ENCODE measurements at places on chromosomes 6 and 20.
A peak's percentile ranks its signal among the peaks of the same experiment; 100 is the strongest.

DNA sequence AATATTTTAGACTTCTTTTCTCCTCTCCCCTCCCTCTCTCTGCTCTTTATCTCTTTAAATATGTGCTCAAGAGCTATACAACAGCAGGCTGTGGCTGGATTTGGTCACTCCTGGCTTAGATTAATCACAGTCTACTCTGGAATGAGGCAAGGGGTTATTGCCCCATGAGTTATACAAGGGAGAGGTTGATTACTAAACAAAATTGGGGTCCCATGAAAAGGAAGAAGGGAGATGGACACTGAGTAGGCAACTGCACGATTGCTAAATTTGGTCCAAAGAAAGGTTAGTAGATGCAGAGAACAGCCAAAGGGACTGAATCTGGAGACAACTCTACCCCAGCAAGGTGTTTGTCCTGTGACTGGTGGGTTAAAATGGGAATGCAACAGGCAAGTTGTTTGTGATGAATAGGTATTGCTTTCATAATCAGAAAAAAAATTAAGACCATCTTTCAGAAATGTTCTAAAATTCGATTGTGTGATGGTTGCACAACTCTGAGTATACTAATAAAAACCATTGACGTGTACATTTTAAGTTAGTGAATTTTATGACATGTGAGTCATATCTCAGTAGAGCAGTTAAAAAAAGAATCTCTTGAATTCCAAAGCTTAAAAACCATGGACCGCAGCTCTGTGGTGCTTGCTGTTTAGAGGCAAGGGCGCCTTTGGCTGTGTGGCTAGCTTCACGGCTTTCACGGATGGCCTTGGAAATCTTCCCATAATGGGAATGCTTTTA, 57.1 kb downstream of the KIZ start:
- DNase-seq = no peak

GRCh38 chr20:2283706-2284423, 11.9 kb upstream of the TGM3 start:
- peak; percentile 68 for DNase-seq

DNA sequence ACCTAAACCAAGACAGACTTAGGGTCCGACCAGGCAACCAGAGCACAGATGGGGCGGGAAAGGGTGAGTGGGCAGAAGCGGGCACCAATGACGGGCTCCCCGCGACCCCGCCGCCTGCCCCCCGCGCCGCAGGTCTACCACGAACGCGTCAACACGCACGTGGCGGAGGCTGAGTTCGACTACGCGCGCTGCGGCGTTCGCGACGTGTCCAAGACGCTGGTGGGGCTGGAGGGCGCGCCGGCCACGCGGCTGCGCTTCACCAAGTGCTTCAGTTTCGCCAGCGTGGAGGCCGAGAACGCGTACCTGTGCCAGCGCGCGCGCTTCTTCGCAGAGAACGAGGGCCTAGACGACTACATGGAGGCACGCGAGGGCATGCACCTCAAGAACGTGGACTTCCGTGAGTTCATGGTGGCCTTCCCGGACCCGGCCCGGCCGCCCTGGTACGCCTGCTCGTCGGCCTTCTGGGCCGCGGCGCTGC, 5.1 kb downstream of the TMEM151B start:
- no peak for DNase-seq

- peak; percentile 29 for DNase-seq
Observed at GRCh38 chr6:87794922-87795885, 93.2 kb upstream of the AKIRIN2 start.

DNA sequence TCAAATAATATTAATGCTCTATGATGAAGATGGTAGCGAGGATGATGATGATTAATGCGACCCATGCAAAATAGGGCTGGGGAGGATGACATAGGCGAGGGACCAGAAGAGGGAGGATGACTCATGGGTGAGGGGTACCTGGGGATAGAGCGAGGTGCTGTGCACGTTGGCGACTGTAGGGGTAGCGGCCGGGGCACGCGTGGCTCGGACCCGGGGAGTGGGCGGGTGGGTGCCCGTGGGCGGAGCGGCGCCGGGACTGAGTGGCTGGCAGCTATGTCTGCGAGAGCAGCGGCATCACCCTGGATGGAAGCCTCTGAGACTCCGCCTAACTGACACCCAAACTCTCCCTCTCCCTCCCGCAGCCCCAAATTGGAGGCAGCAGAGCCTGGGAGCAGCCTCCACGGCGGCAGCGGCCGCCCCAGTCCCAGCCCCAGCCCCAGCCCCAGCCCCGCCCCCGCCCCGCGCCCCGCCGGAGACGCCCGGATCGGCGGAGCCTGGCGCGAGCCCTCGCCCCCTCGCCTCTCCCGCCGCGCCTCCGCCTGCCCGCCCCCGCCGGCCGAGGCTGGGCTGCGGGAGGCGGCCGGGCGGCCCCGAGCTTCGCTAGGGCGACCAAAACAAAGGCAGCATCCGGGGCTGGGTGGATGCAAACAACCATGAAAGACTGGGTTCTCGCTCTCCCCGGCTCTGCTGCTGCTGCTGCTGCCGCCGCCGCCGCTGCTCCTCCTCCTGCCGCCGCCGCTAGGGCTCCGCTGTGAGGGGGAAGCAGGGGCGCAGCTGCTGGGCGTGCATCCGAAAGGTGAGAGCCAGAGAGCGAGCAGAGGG, at the start of gene RIMS1:
RIMS1 (plus strand) TSS at position 367 of the 822 bp plus-strand sequence. CDS start 474 bp downstream, outside the sequence.
- DNase-seq = peak; percentile 58

- DNase-seq = no peak
Observed at GRCh38 chr6:139551376-139551775, 176.9 kb upstream of the CITED2 start.

GRCh38 chr6:170404036-170404435, 97.5 kb downstream of the FAM120B start:
- DNase-seq = no peak

DNA sequence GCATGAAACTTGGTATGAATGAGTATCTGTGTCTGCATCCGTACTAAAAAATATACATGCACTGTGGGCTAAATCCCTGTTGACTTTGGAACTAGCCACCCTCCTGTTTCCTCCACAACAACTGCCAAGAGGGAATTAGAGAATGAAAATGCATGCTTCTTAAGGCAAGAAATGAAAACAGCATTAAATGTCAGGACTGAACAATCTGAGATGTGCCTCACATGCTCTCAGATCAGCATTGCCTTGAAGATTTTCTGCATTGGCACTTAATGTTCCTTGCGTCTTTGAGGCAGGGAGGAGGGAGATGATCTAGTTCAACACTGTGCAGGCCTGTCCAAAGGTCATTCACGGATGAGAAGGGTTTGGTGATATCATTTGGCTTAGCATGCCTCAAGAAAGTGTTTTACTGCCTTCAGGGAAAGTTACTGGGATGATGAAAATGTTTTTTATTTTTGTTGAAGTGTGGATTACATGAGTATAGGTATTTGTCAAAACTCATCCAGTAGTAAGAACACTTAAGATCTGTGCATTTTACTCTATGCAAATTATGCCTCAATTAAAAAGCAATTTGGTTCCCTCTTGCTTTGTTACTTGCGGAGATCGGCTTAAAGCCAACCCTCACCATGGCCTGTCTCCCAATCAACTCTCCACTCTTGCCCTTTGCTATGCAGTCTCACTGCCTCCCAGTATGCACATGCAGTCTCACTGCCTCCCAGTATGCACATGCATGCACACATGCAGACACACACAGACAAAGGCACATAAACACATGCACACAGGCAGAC, 47.5 kb upstream of the RIN2 start:
- DNase-seq = no peak

DNA sequence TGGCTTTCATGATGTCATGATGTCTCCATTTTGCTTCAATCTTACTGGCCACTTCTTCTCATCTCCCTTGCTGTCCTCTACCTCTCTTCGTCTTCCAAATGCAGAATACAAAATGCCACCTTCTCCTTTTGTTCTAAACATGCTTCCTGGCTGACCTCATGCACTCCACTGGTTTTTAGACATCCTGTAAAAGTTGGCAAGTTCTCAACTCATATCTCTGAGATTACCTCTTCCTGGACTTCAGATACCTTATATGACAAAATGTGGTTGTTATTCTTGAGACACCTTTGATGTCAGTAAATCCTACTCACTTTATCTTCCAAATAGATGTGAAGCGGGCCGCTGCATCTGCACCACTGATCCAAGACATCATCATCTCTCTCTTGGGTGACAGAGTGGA, 212.7 kb upstream of the FOXA2 start:
- no peak for DNase-seq

DNA sequence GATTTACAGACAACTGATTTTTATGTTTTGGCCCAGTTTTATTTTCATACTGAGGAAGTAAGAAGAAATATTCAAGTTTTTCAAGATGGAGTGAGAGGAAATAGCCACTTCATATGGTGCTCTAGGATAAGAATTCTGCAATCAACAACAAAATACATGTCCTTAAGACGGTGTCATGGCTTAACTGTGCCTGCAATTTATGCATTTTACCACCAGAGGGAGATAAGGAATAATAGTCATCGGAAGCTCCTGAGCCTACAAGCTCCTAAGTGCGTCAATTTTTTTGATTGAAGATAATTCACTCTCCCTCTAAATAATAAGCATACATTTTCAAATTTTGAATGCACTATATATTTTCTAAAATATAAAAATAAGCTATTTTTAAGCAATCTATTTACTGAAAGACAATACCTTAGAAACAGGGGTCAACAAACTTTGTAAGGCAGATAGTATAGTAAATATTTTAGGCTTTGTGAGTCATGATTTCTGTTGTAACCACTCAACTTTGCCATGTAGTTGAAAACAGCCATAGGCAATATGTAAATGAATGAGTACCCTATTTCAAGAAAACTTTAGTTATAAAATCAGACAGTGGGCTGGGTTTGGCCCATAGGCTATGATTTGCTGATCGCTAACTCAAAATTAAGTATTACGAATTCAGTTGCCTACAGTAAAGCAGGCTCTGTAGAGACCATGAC, 230.9 kb upstream of the DTNBP1 start:
- no peak for DNase-seq

DNA sequence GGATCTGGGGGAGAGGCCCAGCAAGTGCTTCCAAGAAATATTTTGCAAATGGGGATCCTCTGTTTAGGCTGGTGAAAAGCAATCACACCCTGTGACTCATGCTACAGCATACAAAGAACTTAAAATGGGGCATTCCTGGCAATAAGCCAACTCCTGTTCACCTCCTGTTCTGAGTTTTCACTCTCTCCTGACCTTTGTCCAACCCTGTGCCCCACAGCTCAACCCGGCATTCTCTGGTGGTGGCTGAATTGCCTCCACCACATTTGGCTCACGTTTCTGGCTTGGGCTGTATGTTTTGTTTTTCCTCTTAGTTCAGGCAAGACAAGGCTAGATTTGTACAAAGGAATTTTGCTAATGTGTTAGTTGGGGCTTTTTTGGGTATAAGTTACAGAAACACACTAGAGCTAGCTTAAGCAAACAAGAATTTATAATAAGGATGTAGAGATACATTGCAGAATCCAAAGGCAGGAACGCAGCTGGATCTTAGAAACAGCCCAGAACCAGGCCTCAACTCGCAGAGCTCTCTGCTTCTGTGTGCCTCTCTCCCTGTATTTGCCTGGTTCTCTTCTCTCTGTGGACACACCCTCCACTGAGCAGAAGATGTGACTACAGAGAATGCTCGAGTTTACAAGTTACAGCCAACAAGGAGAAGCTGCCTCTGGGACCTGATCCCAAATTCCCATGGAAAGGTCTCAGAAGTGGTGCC, 9.4 kb downstream of the ABCC10 start:
- no peak for DNase-seq

DNA sequence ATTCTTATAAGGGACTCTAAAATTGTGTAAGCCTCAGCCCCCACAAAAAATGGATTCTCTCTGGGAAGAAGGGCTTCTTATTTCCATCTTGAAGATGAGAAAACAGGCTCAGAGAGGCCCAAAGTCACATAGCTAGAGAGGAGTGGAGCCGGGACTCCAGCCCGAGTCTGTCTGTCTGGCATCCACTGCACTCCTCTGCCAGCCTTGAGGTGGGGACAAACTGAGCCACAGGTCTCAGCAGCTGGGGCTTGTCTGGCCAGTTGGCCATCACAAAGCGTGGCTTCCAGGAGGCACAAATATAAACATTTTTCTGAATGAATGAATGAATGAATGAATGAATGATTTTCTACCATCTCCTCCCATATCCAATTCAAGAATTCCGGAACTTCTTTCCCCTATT, 42.9 kb upstream of the EYA2 start:
- no peak for DNase-seq

DNA sequence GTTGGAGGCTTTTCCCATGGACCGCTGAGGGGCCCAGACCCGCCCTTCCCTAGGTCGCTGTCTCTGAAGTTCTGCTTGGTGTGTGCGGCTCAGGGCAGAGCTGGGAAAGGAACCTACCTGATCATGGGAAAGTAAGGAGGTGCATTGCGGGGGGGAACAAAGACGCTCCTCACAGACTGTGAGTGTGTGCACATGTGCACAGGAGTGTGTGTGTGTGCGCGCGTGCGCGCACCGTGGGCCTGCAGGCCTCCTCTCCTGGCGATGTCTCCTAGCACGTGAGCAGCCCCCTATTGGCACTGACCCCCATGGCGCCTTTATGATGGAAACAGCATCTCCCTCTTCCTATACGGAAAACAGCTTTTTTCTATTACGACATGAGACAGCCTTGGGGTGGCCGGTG, 224.1 kb downstream of the TAF4 start:
- no peak for DNase-seq

- DNase-seq = peak; percentile 87
Observed at GRCh38 chr20:32358883-32359632, 927 bp downstream of the ASXL1 start.

- DNase-seq = no peak
Observed at GRCh38 chr6:14619419-14619781, 501.8 kb downstream of the CD83 start.

- no peak for DNase-seq
Observed at GRCh38 chr6:53566755-53567154, 21.9 kb upstream of the GCLC start.

GRCh38 chr6:16802071-16802470, 40.8 kb upstream of the ATXN1 start:
- no peak for DNase-seq

- DNase-seq = no peak
Observed at GRCh38 chr6:54063228-54063539, 48.1 kb upstream of the MLIP start.

DNA sequence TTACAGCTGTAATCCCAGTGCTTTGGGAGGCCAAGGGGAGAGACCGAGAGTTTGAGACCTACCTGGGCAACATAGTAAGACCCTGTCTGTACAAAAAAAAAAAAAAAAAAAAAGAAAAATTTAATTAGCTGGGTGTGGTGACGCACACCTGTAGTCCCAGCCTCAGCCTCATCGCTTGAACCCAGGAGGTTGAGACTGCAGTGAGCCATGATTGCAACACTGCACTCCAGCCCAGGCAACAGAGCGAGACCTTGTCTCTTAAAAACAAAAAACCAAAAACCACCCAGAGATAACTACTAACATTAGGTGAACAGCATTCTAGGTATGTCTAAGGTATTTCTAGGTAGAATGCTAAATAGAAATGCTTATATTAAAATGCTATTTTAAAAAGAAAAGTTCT, 21.0 kb upstream of the PI16 start:
- DNase-seq = no peak

- no peak for DNase-seq
Observed at GRCh38 chr6:45054610-45055009, 273.5 kb upstream of the RUNX2 start.

DNA sequence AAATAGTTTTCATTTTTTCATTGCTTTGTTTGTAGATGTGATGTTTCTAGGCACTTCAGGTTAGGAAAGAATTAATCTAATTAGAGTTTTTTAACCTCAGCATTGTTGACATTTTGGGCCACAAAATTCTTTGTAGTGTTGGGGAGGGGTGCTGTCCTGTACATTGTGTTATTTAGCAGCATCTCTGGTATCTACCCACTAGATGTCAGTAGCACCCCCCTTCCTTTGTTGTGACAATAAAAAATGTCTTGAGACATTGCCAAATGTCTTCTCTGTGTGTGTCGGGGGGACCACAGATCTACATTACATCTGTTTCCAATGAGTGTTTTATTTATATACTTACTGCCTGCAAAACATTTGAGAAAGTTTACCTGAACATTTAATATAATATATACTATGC, 45.6 kb downstream of the EYA4 start:
- DNase-seq = no peak
